SJSA1 (cell line): ENCODE measurements at places on chromosomes 7 and 10.
A peak's percentile ranks its signal among the peaks of the same experiment; 100 is the strongest.

- DNase-seq: no peak
Measured at GRCh38 chr7:36982766-36983165, 258.5 kb upstream of the AOAH start.

GRCh38 chr7:44980393-44981034, 1.7 kb upstream of the MYO1G start:
- DNase-seq: peak; percentile 61

GRCh38 chr10:100184840-100185239, 989 bp downstream of the ERLIN1 start:
- no peak for DNase-seq

DNA sequence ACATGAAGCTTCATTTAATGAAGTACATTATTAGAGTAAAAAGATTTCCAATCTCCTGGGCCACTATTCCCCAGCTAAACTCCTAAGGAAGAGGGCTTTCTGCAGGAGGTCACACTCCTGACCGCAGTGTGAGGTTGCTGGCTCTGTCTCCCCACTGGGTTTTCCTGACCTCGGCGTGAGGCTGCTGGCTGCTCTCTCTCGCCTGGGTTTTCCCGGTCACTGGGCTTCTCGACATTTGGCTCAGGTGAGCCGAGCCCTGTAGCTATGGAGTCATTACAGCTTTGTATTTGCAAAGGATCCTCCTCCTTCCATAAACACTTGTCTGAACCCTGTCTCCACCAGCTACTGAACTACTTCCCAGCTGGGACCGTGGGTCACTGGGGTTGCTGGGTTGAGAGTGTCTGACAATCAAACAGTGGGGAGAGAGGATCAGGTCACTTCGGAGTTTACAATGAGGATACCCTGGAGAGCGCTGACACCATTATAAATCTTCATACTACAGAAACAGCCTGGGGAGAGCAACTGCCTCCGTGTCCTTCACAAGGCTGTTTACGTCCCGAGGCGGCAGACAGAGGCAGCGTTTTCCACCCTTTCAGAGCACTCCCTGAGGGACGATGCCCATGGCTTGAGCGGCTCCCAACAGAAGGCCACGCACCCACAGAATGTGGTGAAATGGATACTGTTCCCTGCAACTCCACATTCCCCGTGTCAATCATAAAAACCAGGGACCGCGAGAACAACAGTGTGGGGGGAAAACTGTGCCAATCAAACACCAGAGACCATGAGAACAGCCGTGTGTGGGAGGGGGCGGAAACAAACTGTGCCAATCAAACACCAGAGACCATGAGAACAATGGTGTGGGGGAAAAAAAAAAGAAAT, 226.2 kb downstream of the ZMYND11 start:
- DNase-seq: no peak

- DNase-seq: no peak
Measured at GRCh38 chr10:6995341-6995740, 415.3 kb upstream of the PRKCQ start.

- DNase-seq: no peak
Measured at GRCh38 chr10:83926606-83927005, 212.7 kb upstream of the GHITM start.

DNA sequence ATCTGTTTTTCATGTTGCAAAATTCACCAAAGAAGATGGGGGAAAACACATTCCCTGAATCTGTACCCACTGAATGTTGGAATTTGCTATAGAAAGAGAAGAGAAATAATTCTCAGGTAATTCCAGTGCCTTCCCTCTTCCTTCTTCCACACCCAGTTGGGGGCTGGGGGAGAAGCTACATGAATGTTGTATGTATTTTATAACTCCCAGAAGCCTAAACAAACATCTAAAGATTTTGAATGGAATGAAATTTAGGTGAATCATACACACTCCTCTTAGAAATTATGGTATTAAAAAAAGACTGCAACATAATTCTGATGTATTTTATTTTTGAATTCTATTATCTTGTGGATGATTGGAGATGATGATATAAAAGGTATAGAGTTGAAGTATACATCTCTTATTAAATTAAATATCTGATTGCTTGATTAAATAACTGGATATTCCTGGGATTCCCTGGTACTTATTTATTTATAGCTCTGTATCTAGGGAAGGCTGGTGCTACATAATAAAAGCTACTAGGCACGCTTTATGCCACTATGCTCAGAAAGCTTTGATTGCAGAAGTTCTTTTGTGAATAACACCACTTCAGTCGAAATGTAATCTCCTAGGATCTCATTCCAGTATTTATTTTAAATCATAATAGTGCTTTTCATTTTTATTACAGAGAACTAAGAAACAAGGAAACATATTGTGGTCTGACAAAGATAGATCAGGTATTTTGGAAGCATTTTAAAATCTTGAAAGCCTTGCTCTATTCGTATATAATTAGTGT, 98.5 kb downstream of the MCU start:
- DNase-seq: no peak

DNA sequence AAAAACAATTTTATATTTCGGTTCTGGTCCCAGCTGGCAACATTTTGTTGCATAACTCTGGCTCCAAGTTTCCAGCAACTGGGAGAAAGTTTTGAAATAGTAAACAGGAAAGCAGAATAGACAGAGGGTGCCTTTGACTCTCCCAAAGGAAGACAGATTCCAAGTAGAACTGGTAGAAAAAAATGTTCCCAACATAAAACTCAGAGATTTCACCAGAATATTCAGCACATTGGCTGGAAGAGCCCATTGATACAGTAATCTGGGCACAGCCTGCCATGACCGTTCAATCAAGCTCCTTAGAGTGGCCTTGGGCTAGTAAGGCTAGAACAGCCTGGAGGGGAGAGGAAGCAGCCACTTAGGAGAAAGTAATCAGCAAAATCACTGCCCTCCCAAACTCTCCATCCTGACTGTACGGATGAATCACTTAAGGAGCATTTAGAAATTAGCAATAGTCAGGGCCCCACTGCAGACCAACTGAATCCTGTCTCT, 120.4 kb downstream of the CUBN start:
- peak; percentile 57 for DNase-seq

- DNase-seq: peak; percentile 79
Measured at GRCh38 chr10:21496343-21497176, 28.9 kb downstream of the SKIDA1 start.

- DNase-seq: no peak
Measured at GRCh38 chr10:56469482-56469881, 108.4 kb upstream of the ZWINT start.

- DNase-seq: no peak
Measured at GRCh38 chr10:29420744-29421143, 131.9 kb downstream of the LYZL1 start.

DNA sequence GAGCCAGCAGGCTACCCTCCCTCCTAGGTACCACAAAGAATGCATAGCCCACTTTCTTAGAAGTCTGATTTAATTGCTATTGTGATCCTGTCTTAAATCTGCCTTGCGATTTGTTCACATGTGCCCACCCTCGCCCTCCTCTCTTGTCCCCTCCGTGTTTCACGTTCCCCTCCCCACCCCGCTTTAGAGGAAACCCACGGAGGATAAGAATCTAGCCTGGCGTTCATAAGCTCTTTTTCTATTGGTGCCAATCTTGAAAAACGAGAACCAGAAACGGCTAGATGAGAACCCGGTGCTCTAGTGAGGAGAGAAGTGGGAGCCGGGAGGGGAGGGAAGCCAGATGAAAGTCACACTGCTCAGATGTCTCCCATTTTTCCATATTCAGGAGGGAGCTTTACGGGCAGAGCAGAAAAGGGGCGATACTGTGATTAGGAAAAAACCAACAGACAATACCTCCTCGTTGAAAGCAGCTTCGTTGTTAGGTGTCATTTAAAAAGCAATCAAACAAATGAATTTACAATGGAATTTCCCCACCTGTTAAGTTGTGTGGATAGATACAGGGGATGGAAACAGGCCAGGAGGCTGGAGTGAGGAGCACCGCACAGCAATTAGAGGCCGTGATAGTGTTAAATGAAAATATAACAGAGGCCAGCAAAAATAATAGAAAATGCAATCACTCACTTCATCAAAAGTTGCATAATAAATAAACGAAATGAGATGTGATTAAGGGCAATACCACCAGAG, 272.1 kb downstream of the GATA3 start:
- DNase-seq: no peak

DNA sequence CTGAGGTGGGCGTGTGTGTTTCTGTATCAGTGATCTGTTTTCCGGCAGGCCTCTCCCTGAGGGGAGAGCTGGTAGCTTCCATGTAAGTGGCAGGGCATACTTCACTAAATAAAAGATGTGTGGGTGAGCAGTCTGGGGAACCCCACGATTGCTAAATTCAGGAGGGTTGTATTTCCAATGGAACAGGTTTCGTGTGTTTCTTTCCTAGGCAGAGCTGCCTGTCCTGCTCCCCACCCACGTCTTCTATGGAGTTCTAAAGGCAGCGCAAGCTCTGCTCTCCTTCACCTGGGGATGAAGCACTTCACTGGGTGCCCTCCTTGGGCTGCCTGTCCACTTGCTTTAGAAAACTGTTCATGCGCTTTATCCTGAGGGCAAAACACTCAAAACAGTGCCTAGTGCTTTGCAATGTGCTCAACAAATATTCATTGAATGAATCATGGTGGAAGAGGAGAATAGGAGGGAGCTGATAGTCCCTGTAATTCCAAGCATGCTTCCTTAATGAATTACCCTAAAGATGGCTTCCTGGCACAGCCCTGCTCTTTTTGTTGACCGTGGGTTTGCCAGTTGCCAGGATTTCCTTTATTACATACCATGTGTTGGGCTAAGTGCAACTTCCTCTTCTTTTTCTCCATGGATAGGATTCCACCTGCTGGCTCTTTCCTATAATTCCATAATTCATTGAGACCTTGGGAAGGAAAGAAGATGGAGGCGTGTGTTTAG, 50.6 kb upstream of the SRPK2 start:
- DNase-seq: peak; percentile 57

- no peak for DNase-seq
Measured at GRCh38 chr10:118809357-118810220, 54.8 kb upstream of the CACUL1 start.

DNA sequence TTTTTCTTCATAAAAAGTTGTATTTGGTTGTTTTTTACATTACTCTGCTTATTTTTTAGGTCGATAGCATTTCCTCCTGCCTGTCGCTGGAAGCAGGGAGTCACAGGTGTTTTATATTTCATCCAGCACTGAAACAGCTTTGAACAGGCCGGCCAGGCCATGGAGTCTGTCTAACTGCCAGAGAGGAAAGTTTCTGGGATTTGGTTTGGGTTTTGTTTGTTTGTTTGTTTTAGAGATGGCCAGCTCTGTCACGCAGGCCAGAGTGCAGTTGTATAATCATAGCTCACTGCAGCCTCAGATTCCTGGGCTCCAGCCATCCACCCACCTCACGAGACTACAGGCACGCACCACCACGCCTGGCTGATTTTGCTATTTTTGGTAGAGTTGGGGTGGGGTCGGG, 23.4 kb downstream of the PROSER2 start:
- no peak for DNase-seq

GRCh38 chr7:157684157-157684908, 347.5 kb downstream of the DNAJB6 start:
- no peak for DNase-seq

- no peak for DNase-seq
Measured at GRCh38 chr10:87818505-87819288, 671 bp upstream of the ATAD1 start.
